ENCODE measurements at places on chromosomes 13 and 19.

DNA sequence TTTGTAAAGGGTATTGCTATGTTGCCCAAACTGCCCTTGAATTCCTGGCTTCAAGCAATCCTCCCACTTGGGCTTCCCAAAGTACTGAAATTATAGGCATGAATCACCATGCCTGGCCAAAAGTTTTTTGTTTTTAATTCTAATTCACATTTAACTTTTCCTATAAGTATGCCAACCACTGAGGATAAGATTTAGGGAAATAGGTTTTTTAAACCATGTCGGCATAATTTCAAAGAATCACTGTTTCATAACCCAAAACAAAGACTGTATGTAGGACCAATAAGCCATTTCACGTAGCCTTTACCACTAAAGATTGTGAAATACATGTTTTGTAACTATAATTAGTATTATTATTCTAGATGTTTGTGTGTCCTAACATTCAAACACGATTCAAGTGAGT, 8.2 kb downstream of the ZDHHC20 start:
- H3K36me3 ChIP-seq = peaks cover 24% of the 10 kb centered on the region
- no peak for DNase-seq
- H3K27ac ChIP-seq = no peak overlapping the region
- no peak overlapping the region for H3K4me3 ChIP-seq
- H3K27me3 ChIP-seq = no peaks in the 10 kb centered on the region
- H3K4me1 ChIP-seq = peaks cover 40% of the 10 kb centered on the region

- H3K27me3 ChIP-seq = no peaks in the 10 kb centered on the region
- no peak overlapping the region for H3K4me3 ChIP-seq
- H3K36me3 ChIP-seq = no peaks in the 10 kb centered on the region
- peaks cover 3% of the 10 kb centered on the region for H3K4me1 ChIP-seq
- DNase-seq = no peak
- H3K27ac ChIP-seq = no peak overlapping the region
Measured at GRCh38 chr13:51541809-51542258, 42.4 kb upstream of the WDFY2 start.

GRCh38 chr19:51803967-51804366, 9.0 kb downstream of the FPR3 start:
- no peak overlapping the region for H3K27ac ChIP-seq
- DNase-seq = no peak
- no peaks in the 10 kb centered on the region for H3K36me3 ChIP-seq
- no peak overlapping the region for H3K4me3 ChIP-seq
- no peaks in the 10 kb centered on the region for H3K4me1 ChIP-seq

- peaks cover 3% of the 10 kb centered on the region for H3K27me3 ChIP-seq
- H3K4me1 ChIP-seq = peaks cover 30% of the 10 kb centered on the region
- DNase-seq = peak; percentile 61
- peak overlapping the region; percentile 83 for H3K27ac ChIP-seq
Measured at GRCh38 chr13:91369441-91369831, 21.9 kb downstream of the MIR17HG start.

DNA sequence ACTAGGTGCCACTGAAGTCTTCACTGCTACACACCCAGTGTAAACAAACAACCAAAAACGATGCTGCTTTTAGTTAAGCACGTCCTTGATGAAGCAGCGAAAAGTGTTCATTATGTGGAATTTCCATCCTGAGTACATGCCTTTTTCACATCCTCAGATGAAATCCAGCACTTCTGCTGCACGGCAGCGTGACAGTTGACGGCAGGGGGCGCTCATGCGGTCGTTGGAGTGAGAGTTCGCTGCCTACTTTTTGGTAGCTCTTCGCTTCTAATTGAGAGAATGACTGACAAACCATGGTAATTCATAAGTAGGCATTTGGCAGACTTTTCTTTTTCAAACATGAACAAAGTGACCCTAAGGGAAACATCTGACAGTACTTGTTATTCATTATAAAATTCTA, 1124.9 kb downstream of the EFNB2 start:
- no peak overlapping the region for H3K27ac ChIP-seq
- no peaks in the 10 kb centered on the region for H3K4me1 ChIP-seq
- H3K4me3 ChIP-seq = no peak overlapping the region
- H3K27me3 ChIP-seq = no peaks in the 10 kb centered on the region

DNA sequence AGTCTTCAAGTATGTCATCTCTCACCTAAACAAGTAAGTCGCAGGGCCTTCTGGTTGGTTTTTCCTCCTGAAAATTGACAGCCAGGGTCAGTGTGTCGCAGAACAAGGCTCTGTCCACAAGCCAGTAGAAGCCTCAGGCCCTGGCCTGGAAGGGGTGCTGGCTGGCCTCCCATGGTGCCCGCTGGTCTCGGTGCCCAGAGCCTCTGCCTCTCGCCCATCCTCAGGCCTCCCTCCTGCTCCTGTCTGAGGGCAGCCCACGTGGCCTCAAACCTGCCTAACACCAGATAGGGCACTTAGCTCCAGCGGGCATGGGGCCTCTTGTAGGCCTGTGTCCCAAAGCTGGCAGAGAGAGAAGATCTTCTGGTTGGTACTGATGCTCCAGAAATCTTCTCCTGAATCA, 20.3 kb upstream of the NPAS1 start:
- no peak overlapping the region for H3K4me3 ChIP-seq
- H3K27me3 ChIP-seq = peaks cover 4% of the 10 kb centered on the region
- no peak overlapping the region for H3K27ac ChIP-seq
- H3K36me3 ChIP-seq = peaks cover 5% of the 10 kb centered on the region
- DNase-seq = no peak

- no peaks in the 10 kb centered on the region for H3K36me3 ChIP-seq
- DNase-seq = no peak
- H3K4me1 ChIP-seq = no peaks in the 10 kb centered on the region
- H3K4me3 ChIP-seq = no peak overlapping the region
- H3K27me3 ChIP-seq = no peaks in the 10 kb centered on the region
Measured at GRCh38 chr13:91894316-91894715, 495.9 kb downstream of the GPC5 start.

GRCh38 chr19:31232871-31233270, 116.4 kb downstream of the TSHZ3 start:
- H3K4me3 ChIP-seq = no peak overlapping the region
- DNase-seq = no peak
- no peak overlapping the region for H3K27ac ChIP-seq
- H3K27me3 ChIP-seq = peaks cover 15% of the 10 kb centered on the region
- no peaks in the 10 kb centered on the region for H3K4me1 ChIP-seq

DNA sequence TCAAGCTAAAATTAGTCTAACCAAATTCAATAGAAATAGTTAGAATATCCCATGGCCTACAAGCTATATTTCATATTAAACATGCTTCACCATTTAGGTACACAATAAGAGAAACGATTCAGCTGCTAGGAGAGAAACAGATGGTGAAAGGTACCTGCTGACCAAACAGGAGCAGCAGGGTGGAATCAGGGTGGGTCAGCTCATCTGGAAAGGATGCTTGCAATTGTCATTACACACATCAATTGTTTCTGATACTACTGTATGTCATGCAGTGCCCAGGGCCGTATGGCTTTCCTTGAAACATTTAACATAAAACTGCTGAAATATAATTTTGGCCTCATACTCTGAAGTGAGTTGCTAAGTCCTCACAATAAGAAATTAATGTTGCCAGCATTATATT, 776.0 kb downstream of the DACH1 start:
- H3K4me1 ChIP-seq = no peaks in the 10 kb centered on the region
- H3K4me3 ChIP-seq = no peak overlapping the region
- no peak overlapping the region for H3K27ac ChIP-seq
- H3K36me3 ChIP-seq = no peaks in the 10 kb centered on the region
- no peak for DNase-seq

DNA sequence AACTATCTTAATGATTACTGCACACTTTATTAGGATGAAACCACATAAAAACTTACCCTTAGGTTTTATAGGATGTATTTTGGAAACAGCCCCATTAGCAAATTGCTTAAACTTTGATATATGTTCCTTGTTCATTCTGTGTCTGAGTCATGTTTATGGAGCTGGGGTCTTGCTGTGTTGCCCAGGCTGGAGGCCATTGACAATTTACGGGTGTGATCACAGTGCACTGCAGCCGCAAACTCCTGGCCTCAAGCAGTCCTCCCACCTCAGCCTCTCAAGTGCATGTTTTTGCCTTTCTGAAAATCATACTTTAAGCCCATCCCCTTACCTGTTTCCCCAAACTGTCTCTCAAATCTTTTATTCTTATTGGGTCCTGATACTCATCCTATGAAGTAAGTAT, 5.2 kb upstream of the CHAMP1 start:
- no peak for DNase-seq
- peaks cover 18% of the 10 kb centered on the region for H3K36me3 ChIP-seq
- H3K27me3 ChIP-seq = no peaks in the 10 kb centered on the region
- H3K4me3 ChIP-seq = no peak overlapping the region

GRCh38 chr13:107770541-107770940, 444.8 kb downstream of the LIG4 start:
- no peak overlapping the region for H3K4me3 ChIP-seq
- H3K36me3 ChIP-seq = no peaks in the 10 kb centered on the region
- no peak for DNase-seq
- H3K27ac ChIP-seq = no peak overlapping the region
- H3K4me1 ChIP-seq = no peaks in the 10 kb centered on the region

DNA sequence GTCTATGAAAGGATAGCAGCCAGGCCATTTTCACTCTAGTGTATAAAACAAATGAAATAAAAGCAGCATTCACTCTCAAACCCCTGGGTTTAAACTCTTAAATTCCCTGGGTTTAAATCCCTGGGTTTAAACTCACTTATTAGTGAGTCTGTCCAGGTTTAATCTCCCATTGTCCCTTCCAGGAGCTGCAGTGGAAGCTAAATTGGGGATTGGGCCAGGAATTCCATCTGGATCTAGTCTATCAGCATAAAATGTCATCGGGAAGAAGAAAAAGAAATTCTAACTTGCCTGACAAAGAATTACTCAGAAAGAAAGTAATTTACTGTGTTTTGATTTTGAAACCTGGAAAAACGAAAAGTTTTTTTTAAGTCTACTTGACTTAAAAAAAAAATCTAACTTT, 54.8 kb downstream of the FRY start:
- H3K27me3 ChIP-seq = no peaks in the 10 kb centered on the region
- H3K27ac ChIP-seq = no peak overlapping the region
- H3K4me3 ChIP-seq = no peak overlapping the region
- DNase-seq = no peak
- H3K4me1 ChIP-seq = no peaks in the 10 kb centered on the region
- no peaks in the 10 kb centered on the region for H3K36me3 ChIP-seq

GRCh38 chr19:41816761-41817160, 20.4 kb downstream of the CEACAM3 start:
- H3K36me3 ChIP-seq = no peaks in the 10 kb centered on the region
- peaks cover 5% of the 10 kb centered on the region for H3K27me3 ChIP-seq
- H3K27ac ChIP-seq = no peak overlapping the region
- H3K4me1 ChIP-seq = peaks cover 5% of the 10 kb centered on the region
- no peak overlapping the region for H3K4me3 ChIP-seq

DNA sequence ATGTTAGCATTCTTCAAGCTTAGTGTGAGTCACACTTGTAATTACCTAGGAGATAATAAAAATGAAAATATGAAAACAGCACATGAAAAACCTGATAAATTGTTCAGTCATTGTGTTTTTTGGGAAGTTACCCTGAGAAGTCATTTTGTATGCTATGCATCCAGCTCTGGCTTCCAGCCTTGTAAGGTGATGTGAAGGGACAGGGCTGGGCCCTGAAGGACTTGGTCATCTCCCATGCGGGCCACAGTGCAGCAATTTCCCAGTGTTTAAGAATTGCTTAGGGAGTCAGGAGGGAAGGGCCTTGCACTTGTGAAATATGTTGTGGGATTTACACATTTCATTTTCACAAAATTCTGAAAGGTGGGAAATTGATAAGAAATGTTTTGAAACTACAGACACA, 41.3 kb downstream of the ARHGEF7 start:
- no peaks in the 10 kb centered on the region for H3K27me3 ChIP-seq
- H3K4me1 ChIP-seq = peaks cover 52% of the 10 kb centered on the region

- H3K27ac ChIP-seq = no peak overlapping the region
- H3K27me3 ChIP-seq = peaks cover 40% of the 10 kb centered on the region
- no peak overlapping the region for H3K4me3 ChIP-seq
- H3K4me1 ChIP-seq = peaks cover 4% of the 10 kb centered on the region
- no peak for DNase-seq
- H3K36me3 ChIP-seq = no peaks in the 10 kb centered on the region
Measured at GRCh38 chr13:31121379-31122140, 40.1 kb downstream of the HSPH1 start.

DNA sequence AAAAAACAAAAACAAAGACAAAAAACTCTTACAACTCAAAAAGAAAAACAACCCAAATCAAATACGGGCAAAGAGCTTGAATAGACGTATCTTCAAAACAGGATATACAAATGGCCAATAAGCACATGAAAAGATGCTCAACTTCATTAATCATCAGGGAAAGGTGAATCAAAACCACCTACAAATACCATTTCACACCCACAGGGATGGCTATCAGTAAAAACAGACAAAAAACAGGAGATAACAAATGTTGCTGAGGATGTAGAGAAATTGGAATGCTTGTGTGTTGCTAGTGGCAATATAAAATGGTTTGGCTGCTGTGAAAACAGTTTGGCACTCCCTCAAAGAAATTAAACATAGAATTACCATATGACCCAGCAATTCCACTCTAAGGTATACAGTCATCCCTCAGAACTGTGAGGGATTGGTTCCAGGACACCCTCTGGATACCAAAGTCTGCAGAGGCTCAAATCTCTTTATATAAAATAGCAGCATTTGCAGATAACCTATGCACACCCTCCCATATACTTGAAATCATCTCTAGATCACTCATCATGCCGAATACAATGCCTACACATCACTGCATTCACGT, 29.7 kb downstream of the MLLT1 start:
- peaks cover 32% of the 10 kb centered on the region for H3K36me3 ChIP-seq
- H3K4me1 ChIP-seq = peaks cover 43% of the 10 kb centered on the region
- no peak for DNase-seq
- no peak overlapping the region for H3K27ac ChIP-seq
- H3K4me3 ChIP-seq = no peak overlapping the region

- peaks cover 6% of the 10 kb centered on the region for H3K27me3 ChIP-seq
- H3K36me3 ChIP-seq = no peaks in the 10 kb centered on the region
- no peak overlapping the region for H3K27ac ChIP-seq
- DNase-seq = no peak
Measured at GRCh38 chr13:109209526-109209925, 576.9 kb downstream of the IRS2 start.

GRCh38 chr19:6712231-6712630, 8.2 kb downstream of the C3 start:
- H3K27ac ChIP-seq = no peak overlapping the region
- peaks cover 31% of the 10 kb centered on the region for H3K27me3 ChIP-seq
- no peaks in the 10 kb centered on the region for H3K36me3 ChIP-seq
- peaks cover 14% of the 10 kb centered on the region for H3K4me1 ChIP-seq
- H3K4me3 ChIP-seq = no peak overlapping the region
- DNase-seq = no peak

Data from activated naive CD4-positive, alpha-beta T cell treated with anti-CD3 and anti-CD28 coated beads for 36 hours (primary cell).